ENCODE measurements at places on chromosomes 16 and 17.

DNA sequence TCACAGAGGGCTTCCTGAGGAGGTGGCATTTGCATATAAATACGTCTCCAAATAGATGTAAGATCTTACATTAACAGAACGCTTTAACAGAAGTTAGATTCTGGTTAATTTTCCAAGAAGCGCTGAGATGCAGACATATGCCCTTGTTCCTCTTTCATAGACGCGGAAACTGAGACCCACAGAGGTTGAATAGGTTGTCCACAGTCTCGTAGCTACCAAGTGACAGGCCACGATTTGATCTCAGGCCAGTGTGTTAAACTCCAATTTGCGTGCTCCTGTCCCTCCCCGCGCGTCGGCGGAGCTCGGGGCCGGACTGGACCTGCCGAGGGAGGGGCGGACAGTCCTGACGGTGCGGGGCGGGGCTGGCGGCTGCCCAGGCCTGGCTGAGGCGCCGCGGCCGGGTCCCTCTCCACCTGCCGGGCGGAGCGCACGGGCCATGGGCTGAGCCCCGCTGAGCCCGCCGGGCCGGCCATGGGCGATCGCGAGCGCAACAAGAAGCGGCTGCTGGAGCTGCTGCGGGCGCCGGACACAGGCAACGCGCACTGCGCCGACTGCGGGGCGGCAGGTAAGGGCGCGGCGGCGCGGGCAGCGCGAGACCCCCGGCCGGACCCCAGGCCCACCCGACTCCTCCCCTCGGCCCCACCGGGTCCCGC lies at the start of gene ADAP2:
Gene ADAP2, plus strand, starts transcription at position 402 of the 653 bp plus-strand sequence. Its CDS starts 70 bp downstream, at position 472.
- DNase-seq, result no peak

DNA sequence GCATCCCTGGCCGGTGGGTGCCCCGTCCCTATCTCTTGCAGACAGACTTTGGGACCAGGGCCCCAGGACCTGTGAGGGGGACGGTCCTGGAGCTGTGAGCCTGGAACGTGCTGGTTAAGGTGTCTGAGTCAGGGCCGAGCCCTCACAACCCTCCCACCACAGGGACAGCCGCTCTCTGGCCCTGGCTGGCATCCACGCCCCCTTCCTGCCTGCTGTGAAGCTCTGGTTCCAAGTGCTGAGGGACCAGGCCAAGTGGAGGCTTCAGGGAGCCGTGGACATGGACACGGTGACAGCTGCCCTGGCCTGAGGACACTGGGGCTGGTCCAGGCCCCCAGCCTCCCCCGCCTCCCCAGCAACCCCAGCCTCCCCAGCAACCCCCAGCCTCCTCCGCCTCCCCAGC lies 6.6 kb downstream of the TSR3 start:
- no peak for DNase-seq

DNA sequence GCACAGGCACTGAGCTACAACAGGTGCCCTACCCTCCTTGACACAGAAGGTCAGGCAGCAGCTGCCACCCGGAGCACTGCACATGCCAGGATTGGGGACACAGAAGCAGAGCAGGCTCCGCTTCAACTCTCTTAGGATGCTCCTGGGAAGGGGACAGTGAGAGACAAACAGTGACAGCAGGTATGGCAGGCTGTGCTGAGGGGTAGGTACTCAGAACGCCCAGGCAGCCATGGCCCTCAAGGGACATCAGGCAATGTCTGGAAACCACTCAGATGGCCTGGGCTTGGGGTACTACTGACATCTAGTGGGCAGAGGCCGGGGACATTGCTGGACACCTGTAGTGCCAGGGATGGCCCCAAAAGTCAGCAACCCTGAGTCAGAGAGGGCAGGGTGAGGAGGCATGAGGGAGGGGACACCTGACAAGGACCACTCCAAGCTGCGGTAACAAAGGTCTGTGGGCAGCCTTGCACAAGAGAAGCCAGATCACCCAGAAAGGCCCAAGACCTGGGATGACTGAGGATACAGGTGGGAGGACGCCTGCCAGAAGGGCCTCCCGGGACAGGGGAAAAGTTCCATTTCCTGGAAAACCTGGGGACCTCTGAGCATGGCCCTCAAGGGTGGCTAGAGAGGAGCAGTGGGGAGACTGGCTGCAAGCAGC lies 21.2 kb downstream of the PEMT start:
- peak; percentile 18 for DNase-seq

DNA sequence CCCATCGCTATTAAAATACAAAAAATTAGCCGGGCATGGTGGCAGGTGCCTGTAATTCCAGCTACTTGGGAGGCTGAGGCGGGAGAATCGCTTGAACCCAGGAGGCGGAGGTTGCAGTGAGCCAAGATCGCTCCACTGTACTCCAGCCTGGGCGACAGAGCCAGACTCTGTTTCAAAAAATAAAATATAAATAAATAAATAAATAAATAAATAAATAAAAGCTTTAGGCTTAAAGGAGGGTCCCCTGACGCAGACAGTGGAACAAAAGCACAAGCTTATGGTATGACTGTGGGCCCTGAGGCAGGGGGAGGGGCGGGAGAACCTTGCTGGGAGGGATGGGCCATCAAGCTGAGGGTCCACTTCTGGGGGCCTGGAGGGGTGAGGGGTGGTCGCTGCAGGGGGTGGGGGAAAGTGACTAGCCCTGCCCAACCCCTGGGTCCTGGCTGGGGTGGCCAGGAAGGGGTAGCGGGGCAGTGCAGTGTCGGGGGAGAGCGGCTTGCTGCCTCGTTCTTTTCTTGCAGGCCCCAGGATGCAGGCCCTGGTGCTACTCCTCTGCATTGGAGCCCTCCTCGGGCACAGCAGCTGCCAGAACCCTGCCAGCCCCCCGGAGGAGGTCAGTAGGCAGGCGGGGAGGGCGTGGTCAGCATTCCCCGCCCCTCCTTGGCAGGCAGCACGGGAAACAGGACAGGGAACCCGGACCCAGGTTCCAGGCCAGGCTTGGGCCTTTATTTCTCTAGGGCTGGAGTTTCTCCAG lies 4.7 kb downstream of the SERPINF1 start:
- DNase-seq, result no peak

GRCh38 chr17:56260376-56261002 lies 107.2 kb downstream of the ANKFN1 start:
- no peak for DNase-seq

GRCh38 chr16:55526441-55526840 lies 17.6 kb downstream of the LPCAT2 start:
- DNase-seq, result no peak

GRCh38 chr17:4968486-4969046 lies 949 bp upstream of the SPAG7 start:
- peak; percentile 27 for DNase-seq

DNA sequence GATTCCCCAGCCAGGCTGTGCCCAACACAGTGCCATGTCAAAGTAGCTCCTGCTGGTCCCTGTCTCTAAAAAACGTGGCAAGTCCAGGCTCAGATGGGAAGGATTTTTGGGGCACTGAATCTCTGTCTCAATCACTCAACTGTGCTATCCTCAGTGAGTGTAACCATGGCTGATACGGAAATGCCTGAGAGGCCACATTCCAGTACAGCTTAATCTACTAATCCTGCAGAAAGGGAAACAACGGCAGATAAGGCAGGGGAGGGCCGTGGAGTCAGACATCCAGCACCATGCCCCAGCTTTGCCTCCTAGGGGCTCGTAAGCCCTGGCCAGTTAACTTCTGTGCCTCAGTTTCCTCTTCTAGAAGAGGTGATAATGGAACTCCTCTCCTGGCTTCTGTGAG lies 251.7 kb downstream of the CPPED1 start:
- DNase-seq, result no peak

DNA sequence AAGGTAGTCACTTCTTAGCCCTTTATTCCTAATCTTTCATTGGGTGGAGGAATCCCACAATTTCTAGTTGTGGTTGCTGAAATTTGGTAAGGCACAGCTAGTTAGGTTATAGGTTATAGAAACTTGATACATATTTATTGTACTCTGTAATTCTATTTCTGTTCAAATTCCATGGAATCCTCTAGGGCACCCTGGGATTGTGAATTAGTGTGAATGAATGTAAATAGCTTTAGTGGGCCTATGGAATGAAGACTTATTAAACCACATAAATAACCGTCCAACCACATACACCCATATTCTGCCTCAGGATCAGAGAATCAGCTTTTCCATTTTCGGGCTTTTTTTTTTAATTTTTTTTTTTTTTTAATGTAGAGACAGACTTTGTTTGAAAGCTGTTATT lies 9.2 kb downstream of the TANC2 start:
- DNase-seq, result no peak

- DNase-seq, result no peak
These were observed 206.0 kb upstream of the MYOCD start for GRCh38 chr17:12459736-12460135.

- DNase-seq, result no peak
These were observed 12.4 kb downstream of the NMT1 start for GRCh38 chr17:45073414-45074070.

GRCh38 chr17:34291721-34292348 lies 6.3 kb downstream of the CCL11 start:
- DNase-seq, result no peak

DNA sequence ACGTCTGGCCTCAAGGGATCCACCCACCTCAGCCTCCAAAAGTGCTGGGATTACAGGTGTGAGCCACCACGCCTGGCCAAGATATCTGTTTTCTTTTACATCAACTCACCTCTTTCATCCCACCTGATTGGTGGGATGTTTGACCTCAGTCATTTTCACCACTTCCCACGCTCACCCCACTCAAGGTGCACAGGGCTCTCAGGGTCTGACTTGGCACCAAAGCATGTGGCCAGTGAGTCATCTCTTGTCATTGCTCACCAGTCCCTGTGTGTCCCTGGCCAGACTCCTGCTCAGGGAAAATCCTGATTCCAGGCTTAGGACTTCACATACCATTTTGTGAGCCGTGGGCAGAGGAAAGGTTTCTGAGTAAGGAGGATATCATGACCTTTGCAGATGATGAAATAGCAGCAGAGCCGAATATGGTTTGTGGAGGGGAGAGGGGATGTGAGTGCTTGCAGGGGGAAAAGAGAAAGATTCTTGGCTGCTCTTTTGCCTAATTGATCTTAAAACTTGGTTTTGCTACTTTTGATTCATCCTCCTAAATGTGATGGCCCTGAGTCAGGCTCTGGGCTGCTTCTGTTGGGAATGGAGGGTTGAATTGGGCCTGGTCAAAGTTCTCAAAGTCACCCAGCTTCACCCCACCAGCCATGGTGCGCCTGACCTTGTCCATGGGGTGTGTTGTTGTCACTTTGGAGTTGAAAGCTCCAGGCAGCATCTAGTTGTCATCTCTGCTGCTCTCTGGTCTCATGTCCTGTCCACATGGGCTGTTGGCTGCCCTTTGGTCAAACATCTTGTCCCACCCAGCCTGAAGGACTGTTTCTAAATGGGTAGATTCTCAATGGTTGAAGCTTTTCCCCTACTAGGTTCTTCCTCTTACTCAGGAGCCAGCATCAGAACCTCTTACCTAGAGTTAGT lies 6.0 kb upstream of the KCNH6 start:
- DNase-seq, result peak; percentile 38

GRCh38 chr16:54597222-54597621 lies 310.6 kb upstream of the IRX3 start:
- no peak for DNase-seq

DNA sequence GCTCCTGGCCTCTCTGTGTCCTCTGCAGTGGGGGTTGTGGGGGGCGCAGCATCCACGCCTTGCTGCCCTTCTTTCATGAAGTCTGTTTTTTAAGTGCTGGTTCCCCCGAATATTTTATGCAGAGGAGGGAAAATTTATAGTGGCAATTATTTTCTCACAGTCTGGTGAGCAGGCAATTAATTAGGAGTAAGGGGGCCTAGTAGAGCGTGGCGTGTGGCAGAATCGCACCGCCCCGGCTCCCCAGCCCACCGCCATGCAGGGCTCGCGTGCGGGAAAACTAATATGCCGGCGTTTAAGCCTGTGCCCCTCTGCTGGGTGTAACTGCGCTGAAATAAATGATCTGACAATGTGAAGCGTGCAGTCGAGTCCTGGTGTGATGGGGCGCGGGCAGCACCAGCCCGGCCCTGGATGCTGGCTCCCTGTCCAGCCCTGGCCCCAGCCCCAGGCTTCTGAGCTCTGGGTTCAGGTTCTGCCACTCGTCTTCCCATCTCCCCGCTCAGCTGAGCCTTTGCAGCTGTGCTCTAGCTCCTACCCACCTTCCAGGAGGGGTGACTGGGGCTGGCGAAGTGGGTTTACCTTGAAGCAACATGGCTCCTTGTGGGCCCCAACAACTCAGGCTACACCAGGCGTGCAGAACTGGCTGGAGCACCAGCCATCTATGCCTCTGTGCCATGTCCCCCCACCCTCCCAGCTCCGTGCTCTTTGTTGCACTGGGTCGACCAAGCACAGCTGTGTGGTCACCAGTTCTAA lies 13.8 kb downstream of the ENGASE start:
- DNase-seq, result no peak

DNA sequence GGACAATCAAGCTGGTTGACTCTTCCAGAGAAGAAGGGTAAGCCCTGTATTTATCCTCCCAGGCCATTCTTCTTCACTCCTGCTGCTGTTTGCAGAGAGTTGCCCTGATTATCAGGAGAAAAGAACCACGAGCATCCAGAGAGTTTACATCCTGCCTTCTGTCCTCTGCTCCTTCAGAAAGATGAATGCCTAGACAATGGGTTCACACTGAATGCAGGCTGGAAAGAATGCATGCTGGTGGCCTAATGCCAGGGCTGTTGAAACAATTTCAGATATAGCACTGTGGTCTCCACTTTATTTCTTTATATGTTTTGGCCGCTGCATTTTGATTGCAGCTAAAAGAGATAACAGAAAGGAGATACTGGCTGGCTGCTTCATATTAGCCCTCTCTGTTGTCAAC lies 21.2 kb upstream of the HAS3 start:
- no peak for DNase-seq

GRCh38 chr16:89945654-89946053 lies 2.9 kb upstream of the DEF8 start:
- DNase-seq, result no peak

DNA sequence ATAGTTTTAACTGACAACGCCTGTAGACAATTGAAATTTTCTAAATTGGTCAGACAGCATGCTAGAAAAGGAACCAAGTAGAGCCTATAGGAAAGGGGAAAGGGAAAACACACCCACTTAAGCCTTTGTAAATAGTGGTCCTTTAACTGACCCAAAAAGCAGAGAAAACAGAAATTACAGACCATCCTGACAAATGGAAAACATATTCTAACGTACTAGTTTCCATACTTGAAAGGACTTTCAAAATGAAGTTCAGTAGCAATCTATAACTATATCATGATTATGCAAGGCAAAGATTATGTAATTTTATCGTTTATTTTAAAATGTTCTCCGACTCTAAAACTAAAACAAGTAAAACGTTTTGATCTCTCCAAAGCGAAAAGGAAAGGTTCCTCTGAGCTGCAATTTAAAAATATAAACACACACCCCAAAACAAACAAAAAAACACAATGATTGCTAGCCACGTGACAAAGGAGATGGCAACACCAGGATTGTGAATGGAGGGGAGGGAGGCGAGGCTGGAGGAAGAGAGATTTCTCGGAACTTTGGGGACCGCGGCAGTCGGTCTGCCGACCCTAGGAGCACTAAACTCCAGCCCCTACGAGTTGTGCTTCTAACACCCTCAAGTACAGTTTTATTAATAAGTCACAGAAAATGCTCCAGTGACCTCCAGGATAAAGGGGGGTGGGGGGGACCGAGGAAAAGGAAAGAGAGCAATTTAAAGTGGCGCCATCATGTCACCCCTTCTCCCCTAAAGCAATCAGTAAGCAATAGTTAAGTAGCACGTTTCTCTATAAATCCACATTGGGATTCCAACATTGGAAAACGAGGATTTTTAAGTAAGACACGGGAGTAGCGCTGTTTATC lies 1.7 kb downstream of the KANSL1 start:
- peak; percentile 25 for DNase-seq

GRCh38 chr16:73046849-73047214 lies 1.1 kb downstream of the ZFHX3 start:
- DNase-seq, result no peak

GRCh38 chr17:16463358-16464302 lies 28.4 kb downstream of the LRRC75A start:
- DNase-seq, result no peak

- no peak for DNase-seq
These were observed 53.1 kb downstream of the FOXL1 start for GRCh38 chr16:86631444-86631843.

Data from MG63 (cell line).